ENCODE measurements at places on chromosomes 3 and 15.

DNA sequence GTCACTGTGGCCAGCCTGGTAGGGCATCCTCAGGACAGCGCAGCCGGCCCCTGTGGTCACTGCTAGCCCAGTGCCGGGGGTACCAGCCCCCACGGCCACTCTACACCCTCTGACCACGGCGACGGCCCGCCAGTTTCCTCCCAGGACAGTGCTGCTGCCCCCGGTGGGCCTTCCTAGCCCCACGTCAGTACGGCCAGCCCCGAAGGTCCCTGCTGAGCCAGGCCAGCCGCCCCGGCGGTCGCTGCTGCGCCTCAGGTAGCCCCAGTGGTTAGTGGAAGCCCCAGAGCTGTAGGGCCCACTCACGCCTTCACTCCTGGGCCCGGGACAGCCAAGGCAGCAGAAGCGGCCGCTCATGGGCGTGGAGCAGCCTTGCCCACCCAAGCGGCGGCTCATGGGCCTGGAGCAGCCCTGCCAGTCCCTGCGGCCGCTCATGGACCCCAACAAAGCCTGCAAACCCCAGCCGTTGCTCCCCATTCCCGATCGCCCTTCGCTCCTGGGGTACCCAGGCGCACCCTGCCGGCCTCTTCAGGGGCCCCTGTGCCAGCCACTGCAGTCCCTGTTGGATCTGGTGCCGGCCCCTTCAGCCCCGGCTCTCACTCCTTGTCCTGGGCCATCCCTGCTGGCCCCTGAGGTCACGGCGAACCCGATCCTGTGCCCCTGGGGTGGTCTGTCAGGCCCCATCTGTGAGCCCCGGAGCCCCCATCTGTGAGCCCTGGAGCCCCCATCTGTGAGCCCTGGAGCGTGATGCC lies 9.5 kb upstream of the ROPN1B start:
- DNase-seq: no peak

DNA sequence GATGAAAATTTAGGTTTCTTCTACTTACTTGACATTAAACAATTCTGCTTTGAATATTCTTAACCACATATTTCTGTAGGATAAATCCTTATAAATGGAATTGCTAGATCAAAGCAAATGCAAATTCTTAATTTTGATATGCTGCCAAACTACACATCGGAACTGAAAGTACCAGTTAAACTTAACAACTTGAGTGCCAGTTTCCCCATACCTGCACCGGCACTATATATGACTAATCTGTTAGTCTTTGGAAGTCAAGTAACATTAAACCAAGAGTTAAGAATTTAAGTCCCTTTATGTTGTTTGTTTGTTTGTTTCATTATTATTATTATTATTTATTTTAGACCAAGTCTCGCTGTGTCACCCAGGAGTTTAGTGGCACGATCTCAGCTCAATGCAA lies 103.9 kb upstream of the AKAP13 start:
- DNase-seq: no peak

- DNase-seq: no peak
These were observed 183.0 kb downstream of the ABHD5 start for GRCh38 chr3:43873723-43874122.

- no peak for DNase-seq
These were observed 39.8 kb downstream of the SQOR start for GRCh38 chr15:45674677-45675076.

DNA sequence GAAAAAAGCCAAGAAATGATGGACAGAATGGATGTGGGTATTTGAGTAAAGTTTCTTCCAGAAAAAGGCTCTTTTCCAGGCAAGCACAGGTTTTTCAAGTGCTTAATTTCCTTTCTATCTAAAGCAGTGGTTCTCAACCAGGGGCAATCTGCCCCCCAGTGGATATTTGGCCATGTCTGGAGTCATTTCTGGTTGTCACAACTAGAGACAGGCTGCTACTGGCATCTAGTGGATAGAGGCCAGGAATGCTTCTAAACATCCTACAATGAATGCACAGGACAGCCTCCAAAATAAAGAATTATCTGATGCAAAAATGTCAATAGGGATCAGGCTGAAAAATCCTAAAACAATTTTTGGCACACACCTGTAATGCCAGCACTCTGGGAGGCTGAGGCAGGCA lies 23.9 kb downstream of the SEC22C start:
- DNase-seq: no peak

DNA sequence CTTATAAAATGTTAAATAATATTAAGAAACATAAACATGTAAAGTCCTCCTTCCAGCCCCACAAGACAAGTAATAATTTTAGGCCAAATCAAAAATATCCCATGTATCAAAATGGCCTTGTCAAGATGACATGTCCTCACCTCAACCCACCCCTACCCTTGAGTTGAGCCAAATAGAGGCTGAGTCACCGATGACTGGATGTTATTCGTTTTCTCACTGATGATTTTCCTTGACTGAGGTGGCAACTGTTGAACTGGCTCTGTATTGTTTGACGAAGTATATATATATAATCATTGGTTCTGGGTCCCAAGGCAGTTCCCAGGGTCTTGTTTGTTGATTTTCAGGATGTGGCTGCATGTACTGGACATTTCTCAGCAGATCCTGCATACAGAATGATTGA lies 75.3 kb downstream of the TMEM108 start:
- DNase-seq: no peak

- DNase-seq: no peak
These were observed 114.5 kb upstream of the GADL1 start for GRCh38 chr3:31008994-31009393.

- no peak for DNase-seq
These were observed 19.9 kb downstream of the TAMM41 start for GRCh38 chr3:11826628-11827265.

GRCh38 chr3:73319179-73319769 lies 257.8 kb downstream of the EBLN2 start:
- no peak for DNase-seq

DNA sequence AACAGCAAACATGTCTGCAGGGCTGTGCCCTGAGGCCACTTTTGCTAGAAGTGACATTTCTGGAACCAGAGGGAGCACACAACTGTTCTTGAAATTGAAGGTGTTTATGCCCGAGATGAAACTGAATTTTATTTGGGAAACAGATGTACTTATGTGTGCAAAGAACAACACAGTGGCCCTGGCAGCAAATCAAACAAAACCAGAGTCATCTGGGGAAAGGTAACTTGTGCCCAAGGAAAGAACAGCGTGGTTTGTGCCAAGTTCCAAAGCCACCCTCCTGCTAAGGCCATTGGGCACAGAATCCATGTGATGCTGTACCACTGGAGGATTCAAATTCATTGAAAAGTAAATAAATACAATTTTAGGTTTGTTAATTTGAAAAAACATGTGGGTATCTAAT lies 31.2 kb upstream of the RARRES1 start:
- no peak for DNase-seq
